ENCODE measurements at places on chromosomes 6 and 20.

DNA sequence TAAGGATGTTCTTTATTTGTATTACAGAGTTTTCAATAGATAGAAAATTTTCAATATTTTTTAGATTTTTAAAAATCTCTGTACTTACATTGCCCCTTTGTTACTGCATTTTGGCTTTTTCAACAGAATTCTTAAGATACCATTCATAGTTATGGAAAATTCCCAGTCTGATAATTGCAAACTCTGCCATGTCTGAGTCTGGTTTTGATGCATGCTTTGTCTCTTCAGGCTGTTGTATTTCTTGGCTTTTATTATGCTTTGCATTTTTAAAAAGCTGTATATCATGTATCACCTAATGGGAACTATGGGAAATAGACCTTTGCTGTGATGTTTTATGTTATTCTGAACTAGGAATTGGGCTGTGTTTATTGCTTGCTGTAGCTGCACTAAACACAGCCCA, 898.9 kb upstream of the ADGRB3 start:
- peak; percentile 25 for DNase-seq

GRCh38 chr6:130298258-130298657, 67.6 kb upstream of the TMEM200A start:
- DNase-seq = no peak

- no peak for DNase-seq
Observed at GRCh38 chr20:8304124-8304816, 172.2 kb downstream of the PLCB1 start.

DNA sequence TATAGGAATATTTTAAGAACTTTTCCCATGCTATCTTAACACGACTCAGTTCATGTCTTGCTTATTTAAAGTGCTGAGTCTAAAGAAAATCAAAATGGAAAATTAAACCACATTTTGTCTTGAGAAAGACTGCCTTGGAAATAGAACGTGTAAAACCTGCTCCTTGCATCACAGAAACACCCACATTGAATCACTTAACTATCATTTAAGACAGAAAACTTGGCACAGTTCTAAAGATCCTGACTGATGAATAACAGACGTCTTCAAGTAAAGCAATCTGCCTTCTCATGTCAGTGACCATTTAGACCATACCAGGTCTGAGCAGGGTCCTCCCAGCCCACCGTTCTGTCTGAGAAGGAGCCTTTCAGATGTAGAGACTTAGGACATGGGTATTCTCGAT, 7.4 kb downstream of the PERP start:
- peak; percentile 31 for DNase-seq

- DNase-seq = no peak
Observed at GRCh38 chr20:63552481-63553249, 1.3 kb upstream of the FNDC11 start.

DNA sequence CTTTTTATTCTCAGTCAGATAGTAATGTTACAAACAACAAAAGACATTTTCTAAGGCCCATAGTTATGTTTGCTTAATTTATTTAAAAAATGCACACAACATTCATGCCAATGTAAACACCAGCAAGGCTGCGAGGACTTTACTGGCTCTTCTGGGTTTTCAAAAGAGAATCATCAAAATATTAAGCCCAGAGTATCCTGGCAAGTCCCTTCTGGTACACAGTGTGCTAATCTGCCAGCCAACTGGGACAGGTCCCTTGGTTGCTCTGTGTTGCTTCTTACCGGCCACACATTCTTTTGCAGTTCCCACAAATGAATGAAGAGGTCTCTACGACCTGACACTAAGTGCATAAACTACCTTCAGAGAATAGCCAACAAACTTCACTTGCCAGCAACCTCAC, 42.6 kb upstream of the SPDEF start:
- peak; percentile 22 for DNase-seq

- peak; percentile 35 for DNase-seq
Observed at GRCh38 chr20:61874421-61875068, 191.1 kb downstream of the TAF4 start.

DNA sequence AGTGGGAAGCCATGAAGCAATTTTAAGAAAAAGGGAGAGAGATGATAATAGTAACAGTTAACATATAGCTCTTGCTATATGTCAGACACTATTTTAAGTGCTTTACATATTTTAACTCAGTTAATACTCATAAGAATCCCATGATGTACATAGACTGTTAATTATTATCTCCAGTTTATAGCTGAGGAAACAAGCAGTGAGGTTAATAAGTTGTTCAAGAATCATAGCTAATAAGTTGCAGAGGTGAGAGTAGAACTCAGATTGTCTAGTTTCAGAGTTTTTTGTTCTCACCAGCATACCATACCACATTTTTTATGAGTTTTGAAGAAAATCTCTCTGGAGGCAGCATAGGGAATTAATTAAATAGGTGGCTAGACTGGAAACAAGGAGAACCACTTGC, 144.6 kb upstream of the MMS22L start:
- no peak for DNase-seq

GRCh38 chr6:11055127-11055627, 11.1 kb upstream of the ELOVL2 start:
- no peak for DNase-seq

- peak; percentile 91 for DNase-seq
Observed at GRCh38 chr20:44204156-44204831, 6.3 kb downstream of the OSER1 start.

- no peak for DNase-seq
Observed at GRCh38 chr20:44099832-44100231, 87.2 kb downstream of the JPH2 start.

GRCh38 chr6:747028-747427, 54.1 kb upstream of the EXOC2 start:
- DNase-seq = no peak

- no peak for DNase-seq
Observed at GRCh38 chr6:90435207-90435899, 138.7 kb upstream of the BACH2 start.

- DNase-seq = peak; percentile 90
Observed at GRCh38 chr20:45344168-45344860, 3.9 kb downstream of the SDC4 start.

DNA sequence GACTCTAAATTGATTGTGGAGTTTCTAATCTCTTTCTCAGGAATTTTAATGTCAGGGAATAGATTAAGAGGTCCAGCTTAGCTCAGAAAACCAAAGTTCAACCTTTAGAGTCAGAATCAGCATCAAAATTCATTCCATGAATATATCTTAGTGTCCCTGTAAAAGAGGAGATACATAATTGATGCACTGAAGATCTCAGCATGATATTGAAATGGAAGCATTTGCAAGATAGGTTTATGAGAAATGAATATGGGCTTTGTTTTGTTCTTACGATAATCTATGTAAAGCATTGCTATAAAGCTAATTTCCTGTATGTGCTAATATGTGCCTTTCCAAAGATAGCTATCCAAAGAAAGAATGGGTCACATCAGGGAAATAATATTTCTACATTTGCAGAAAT, 404.5 kb upstream of the HSF2 start:
- no peak for DNase-seq

GRCh38 chr6:154514481-154514880, 4.0 kb upstream of the CNKSR3 start:
- no peak for DNase-seq

GRCh38 chr6:71349395-71349794, 60.8 kb downstream of the OGFRL1 start:
- peak; percentile 74 for DNase-seq

DNA sequence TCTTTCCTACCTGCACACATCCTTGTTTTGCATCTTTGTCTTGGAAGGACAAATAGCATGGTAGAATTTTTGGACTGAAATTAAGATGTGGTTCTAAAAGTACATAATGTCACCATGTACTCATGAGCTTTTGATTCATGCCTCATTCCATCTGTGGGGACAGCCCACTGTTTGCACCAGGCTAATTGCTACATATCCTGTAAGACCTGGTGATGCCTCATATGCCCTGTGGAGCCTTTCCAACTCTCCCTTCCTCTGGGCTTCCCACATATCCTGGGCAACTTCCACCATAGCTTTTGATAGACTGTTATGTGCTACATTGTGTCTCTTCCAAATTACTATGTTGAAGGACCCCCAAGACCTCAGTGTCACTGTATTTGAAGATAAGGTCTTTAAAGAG, 213.6 kb upstream of the PREP start:
- DNase-seq = no peak

GRCh38 chr6:2111162-2111677, 134.2 kb downstream of the GMDS start:
- DNase-seq = peak; percentile 92

- peak; percentile 75 for DNase-seq
Observed at GRCh38 chr6:3518356-3519190, 61.7 kb upstream of the SLC22A23 start.

DNA sequence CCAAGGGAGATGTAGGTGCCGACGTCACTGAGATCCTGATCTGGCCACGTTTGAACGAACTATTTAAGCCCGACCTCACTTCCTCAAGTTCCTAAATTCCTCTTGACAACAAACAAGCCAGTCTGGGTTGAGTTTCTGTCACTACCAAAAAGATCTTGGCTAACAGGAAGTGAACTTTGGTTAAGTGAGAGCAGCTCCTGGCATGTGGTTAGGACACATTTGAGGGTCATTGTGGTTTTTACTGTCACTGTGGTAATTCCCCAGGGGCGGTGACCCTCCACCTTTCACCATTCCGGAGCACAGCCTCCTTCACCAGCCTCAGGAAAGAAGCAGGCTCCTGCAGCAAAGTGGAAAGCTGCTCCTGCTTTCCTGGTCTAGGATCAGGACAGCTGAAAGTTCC, 43.1 kb upstream of the ZNF831 start:
- DNase-seq = no peak

- DNase-seq = peak; percentile 32
Observed at GRCh38 chr20:36866681-36867495, 9.1 kb upstream of the TLDC2 start.

GRCh38 chr6:35790683-35791082, 6.4 kb downstream of the CLPS start:
- DNase-seq = no peak

- peak; percentile 3 for DNase-seq
Observed at GRCh38 chr6:392441-393390, 1.2 kb downstream of the IRF4 start.

- no peak for DNase-seq
Observed at GRCh38 chr6:18784794-18785193, 397.6 kb downstream of the RNF144B start.

DNA sequence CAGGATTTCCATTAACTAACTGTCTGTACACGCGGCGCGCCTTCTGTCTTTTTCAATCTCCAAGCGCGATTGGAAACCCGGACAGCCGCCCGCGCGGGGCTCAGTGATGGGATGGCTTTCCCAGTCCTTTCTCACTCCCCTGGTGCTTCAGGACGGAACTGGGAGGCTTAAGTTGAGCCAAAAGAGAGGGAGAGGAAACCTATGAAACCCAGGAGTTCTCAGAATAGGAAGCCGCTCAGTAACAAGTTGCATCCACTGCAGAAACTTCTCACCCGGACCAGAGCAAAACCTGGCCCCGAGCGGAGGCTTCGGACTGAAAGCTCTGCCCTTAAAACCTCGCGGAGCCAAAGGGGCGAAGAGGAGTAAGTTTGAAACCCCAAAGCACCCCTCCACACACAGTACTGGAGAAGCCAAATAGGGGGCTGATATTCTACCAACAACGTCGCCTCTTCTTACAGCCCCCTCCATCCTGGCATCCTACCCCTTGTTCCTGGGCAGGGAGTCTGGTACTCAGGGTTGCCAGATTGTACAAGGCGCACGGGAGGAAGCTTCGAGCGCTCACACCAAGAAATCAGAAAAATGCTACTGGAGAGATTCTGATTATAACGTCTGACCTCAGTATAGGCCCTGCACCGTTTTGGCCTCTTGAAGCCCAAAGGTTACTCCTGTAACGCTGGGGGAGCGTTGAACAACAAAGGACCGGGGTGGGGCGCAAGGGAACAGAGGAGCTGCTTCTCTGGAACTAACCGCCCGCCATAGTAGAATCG, 906 bp upstream of the COL12A1 start:
- DNase-seq = peak; percentile 20

- peak; percentile 67 for DNase-seq
Observed at GRCh38 chr6:154276810-154277628, 79.6 kb downstream of the IPCEF1 start.

GRCh38 chr20:32780749-32781655, 18.8 kb downstream of the DNMT3B start:
- DNase-seq = no peak

- DNase-seq = no peak
Observed at GRCh38 chr6:42877695-42878094, 1.7 kb upstream of the RPL7L1 start.

- no peak for DNase-seq
Observed at GRCh38 chr20:50786703-50787102, 8.2 kb upstream of the BCAS4 start.

DNA sequence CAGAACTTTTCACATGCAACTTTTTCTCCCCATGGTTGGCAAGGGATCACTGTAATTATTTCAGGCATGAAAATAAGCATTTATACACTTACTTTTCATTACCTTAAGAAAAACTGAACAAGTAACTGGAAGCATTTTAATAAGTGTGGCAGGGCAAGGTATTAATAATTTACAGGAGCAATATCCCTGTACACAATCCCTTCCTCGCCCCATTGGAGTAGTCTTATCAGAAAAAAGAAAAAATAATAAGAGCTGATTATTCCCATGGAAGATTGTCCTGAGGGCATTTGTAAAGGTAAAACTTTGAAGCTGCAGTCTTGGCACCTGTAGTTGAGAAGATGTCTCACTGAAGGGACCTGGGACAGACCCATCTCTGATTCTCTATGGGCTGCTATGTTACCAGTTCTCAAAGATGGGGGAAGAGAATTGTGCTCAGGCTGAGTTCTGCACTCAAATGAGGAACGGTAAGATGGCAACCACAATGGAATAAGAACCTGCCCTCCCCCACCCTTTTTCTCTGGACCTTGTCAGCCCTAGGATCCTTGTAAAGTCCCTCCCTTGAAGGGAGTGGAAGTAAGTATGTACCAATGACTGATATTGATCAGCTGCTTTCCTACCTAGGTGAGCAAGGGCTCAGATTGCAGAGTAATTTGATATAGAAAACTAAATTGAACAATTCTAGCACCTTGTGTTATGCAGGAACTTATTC, 70.0 kb upstream of the AHI1 start:
- DNase-seq = no peak

DNA sequence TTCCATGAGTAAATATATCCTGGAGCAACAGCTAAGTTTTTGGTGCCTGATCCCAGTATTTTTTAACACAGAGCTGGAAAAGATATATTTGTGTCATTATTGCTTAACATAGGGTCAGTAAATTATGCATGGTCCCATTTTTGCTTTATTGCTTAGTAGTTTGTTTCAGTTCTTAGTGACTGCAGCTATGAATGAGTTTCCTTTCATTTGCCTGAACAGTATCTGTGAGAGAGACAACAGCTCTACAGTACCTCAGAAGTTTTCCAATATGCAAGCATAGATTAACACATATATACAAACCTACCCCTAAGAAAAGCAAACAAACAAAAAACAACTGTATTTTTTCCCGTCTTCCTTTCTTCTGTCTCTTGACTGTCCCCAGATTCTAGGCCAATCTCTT, 160.3 kb downstream of the MEI4 start:
- DNase-seq = no peak

DNA sequence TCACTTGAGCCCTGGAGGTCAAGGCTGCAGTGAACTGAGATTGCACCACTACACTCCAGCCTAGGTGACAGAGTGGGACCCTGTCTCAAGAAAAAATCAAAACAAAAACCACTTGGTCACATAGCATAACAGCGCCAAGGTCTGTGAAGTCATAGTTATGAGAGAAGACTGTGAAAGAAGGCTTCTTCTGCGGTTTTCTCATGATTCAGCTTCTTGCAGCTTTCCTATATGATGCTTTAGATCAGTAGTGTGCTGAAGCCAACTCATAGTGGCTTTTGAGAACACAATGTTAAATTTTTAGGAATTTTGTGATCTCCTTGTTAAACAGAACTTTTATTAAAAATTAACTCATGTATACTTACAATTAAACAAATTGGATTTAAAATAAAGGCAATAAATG, 136.2 kb upstream of the GLP1R start:
- no peak for DNase-seq

- peak; percentile 95 for DNase-seq
Observed at GRCh38 chr6:106159531-106159940, 73.4 kb downstream of the PRDM1 start.
